ENCODE measurements at places on chromosomes 3 and 15. TPM values are rescaled to one million over a fixed set of nuclear protein-coding genes. Genes with fewer than 3 reads are reported as not detected.

GRCh38 chr3:33184863-33185262 is 33.7 kb downstream of the SUSD5 start:
- no peak for DNase-seq

- DNase-seq: peak; percentile 66
These were observed 1.0 kb downstream of the UBE2E1 start for GRCh38 chr3:23806534-23807423.

DNA sequence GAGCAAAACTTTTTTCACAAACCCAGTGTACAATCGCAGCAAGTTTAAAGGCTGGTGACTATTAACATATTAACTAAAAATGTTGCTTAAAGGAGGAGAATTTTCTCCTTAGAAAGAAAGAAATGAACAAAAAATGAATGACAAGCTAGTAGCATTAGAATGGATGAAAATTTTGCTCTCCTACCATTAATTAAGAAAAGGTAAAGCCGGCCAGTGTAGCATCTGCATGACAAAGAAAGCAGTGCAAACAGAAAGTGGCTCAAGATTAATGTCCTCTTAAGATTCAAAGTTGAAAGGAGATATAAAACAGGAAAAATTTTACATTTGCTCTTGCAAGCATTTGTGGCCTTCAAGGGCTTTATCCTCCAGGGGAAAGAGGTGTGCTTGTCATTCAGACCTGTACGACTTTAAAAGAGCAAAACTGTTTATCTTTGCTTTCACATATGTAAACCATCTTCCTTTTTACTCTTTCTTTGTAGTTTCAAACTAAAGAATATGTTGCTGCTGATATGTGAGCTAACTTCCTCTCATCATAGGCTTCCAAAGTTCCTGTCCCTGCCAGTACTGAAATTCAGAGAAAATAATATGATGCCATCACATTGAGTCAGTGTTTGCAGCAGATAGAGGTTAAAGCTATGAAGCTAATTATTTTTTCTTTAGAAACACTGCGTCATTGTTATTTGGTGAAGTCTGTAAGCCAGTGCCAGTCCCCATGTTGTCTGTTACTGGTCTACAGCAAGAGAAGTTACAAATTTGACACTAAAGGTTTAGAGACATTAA is 439.1 kb upstream of the GRM7 start:
- DNase-seq: no peak

DNA sequence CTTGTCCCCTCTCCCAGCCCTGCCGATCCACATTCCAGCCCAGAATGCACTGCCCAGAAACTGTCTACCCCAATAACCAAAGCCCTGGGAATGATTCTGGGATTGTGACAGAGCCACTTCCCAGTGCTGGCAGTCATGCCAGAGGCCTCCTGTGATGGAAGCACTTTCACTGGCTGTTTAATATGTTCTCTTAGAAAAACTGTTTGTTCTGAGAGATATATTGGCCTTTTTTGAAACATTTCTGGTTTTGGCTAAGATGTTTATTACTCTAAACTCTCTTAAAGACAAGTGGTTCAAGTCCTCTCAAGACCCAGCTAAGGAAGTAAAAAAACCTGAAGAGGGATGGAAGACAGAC is 74.0 kb upstream of the HACD2 start:
- DNase-seq: no peak

- no peak for DNase-seq
These were observed 31.5 kb upstream of the SLC2A2 start for GRCh38 chr3:171058058-171058457.

DNA sequence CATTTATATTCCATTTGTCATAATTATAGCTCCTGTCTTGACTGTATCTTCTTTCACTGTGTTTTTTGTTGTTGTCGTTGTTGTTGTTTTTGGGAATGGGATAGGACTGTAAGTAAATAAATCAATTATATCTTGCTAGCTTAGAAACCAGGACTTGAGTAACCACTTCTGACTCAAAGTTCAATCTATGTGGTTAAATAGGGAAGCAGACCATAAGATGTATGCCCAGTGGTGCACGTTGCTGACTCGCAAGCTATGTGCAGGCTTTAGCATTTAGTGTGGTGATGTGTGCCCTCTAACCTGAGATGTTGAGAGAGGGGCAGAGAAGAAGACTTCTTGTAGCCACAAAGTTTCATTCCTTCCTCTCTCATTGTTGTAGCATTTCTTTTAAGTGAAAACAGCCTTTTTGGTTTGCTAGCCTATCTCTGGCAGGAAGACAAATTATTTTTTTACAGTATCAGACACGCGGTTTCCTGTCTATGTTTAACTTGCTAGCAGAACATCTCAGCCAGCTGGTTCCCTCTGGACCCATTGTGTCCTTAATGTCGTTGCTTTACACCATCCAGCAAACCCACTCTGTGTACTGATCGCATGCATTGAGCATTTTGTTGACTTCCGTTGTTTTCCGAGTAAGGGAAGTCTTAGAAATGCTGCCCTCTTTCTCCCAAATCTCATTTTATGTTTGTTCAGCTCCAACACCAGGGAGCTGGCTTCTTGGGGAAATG is 52.1 kb downstream of the TGFBR2 start:
- DNase-seq: no peak

DNA sequence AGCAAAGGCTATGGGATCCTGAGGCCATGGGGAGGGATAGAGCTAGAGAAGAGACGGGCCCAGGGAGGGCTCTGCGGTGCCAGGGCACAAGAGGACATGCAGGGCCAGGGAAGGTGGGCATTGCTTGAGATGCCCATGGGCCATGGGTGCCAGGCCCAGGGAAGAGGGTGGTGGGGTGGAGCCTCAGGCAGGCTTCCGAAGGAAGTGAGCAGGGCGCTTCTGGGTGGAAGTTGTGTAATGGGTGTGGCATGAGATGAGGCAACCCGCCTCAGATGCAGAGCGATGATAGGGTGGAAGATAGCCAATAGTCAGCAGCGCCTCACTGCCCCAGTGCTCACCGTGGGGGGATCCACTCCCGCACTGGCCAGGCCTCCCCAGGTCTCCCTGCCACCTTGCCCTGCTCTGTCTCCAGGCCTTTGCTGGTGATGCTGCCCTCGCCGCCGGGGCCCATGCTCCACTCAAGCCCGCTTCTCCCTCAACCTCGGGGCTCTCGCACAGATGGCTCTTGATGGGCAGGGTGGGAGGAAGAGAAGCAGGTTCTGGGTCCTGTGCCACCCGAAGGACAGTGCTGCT is 51.4 kb downstream of the DNAJB8 start:
- DNase-seq: no peak

GRCh38 chr15:70512772-70513362 is 250.5 kb downstream of the UACA start:
- no peak for DNase-seq

DNA sequence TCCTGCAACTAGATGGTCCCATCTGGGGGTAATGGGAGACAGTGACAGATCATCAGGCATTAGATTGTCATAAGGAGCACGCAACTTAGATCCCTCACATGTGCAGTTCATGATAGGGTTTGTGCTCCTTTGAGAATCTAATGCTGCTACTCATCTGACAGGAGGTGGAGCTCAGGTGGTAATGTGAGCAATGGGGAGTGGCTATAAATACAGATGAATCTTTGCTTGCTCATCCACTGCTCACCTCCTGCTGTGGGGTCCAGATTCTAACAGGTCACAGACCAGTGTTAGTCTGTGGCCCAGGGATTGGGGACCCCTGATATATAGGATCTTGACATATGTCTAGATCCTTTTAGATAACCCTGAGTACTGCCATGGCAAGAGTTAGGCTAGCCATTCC is 52.7 kb downstream of the RASGRF1 start:
- DNase-seq: no peak

- DNase-seq: no peak
These were observed 303.8 kb upstream of the NECTIN3 start for GRCh38 chr3:110767838-110768237.

- DNase-seq: no peak
These were observed 517 bp downstream of the TMA7 start for GRCh38 chr3:48440590-48440958.

GRCh38 chr15:71800835-71801745 is 9.3 kb upstream of the NR2E3 start:
- DNase-seq: no peak

DNA sequence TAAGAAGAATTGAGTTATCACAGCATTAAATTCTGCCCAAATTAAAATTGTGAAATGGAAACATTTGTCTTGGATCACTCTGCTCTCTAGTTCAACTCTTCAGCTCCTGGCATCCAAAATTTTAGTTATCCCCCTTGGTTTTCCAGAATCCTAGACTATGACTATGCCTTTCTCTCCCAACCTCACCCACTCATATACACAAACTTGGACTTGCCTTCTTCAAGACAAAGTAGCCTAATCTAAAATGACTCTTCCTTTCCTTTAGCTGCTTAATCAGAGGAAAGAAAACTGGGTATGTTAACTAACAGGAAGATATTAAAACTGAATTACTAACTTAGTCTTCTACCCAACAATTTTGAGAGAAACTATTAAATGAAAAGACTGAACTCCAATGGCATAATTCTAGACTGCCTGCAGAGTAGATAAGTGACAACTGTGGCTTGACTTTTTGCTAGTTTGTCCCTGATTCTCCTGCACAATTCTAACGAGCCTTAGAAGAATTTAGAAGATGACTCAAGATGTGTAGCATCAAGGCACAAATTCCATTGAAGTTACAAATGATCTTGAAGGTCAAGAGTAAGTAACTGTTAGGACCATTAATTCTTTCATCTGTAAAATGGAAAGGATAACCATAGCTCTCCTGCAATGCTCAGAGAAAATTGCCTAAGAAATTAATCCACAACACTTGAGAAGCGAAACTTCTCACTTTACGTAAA is 5.2 kb upstream of the GOLIM4 start:
- DNase-seq: no peak

GRCh38 chr3:195770081-195770840 is 41.5 kb downstream of the MUC4 start:
- no peak for DNase-seq

DNA sequence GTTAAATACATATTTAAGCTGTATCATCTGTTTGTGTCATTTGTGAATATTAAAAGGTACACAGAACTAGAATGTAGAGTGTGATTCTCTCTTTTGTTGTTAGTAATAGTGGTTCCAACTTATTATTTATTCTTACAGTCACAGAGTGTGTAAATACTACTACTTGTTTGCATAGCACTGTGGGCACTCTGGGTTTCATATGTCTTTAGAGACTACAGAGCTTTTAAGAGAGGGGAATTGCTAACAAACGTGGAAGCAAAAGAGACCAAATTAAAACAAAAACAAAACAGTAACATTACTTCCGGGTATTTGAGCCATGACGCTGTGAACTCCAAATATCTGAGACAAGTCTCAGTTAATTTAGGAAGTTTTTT is 828.0 kb upstream of the DPPA4 start:
- no peak for DNase-seq

DNA sequence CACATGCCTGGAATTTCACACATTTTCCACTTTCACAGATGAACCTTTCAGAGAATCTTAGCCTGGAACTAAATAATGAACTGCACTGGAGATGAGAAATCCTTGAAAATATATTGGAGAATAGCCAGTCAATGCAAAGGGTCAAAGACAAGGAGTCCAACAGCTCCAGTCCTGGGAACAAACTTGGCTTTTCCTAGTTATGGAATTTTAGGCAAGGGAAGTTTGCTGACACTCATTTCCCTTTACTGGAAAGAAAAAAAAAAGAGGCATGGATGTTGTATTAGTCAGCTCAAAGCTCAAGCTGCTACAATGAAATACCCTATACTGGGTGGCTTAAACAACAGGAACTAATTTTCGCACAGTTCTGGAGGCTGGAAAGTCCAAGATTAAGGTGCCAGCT is 690.8 kb upstream of the ARPP21 start:
- no peak for DNase-seq

DNA sequence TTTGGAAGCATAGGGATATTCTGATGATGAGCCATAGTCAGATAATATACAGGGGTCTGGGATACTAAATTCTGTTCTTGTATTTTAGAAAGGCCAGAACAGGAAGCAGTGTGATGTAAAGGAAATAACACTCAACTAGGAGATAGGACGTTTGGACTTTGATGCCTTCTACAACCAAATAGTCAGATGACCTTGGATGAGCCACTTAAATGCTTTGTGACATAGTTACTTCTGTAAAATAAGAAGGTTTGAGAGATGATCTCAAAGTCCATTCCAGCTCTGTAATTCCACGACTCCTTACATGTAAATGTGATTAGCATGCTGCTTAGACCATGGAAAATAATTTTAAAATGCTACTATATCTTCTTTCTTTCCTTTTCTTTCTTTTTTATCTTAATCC is 29.5 kb upstream of the CCDC54 start:
- no peak for DNase-seq

- no peak for DNase-seq
These were observed 664.7 kb downstream of the IGSF11 start for GRCh38 chr3:118369892-118370491.

- no peak for DNase-seq
These were observed 455.2 kb upstream of the ARPP21 start for GRCh38 chr3:35183927-35184675.

- no peak for DNase-seq
These were observed 67.9 kb upstream of the MITF start for GRCh38 chr3:69671082-69671952.

- no peak for DNase-seq
These were observed 38.1 kb downstream of the NMNAT3 start for GRCh38 chr3:139639662-139640061.

- no peak for DNase-seq
These were observed 40.7 kb downstream of the RAB27A start for GRCh38 chr15:55248895-55249294.

DNA sequence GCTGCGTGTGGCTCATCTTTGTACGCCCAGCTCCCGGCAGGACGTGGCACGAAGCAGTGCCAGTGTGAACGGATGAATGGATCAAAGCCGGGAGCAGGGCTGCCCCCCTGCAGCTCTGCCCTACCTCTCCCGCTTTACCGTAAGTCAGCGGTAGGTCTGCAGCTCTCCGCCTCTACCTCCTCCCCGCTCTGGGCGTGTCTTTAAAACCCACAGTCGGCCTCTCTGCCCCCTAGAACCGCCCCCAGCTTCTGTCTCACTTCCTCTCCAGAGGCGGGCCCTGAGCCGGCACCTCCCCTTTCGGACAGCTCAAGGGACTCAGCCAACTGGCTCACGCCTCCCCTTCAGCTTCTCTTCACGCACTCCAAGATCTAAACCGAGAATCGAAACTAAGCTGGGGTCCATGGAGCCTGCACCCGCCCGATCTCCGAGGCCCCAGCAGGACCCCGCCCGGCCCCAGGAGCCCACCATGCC is at the start of gene PML:
TSS of gene PML (plus strand) at position 304 of the 471 bp plus-strand sequence. CDS start at position 401, 97 bp downstream.
- peak; percentile 97 for DNase-seq

ANKRD63 gene
- not detected for polyA plus RNA-seq

MAP2K1 gene
- polyA plus RNA-seq: 135 TPM

CLDN11 gene
- 1.7 TPM for polyA plus RNA-seq

HACD2 gene
- 7.9 TPM for polyA plus RNA-seq

KNG1 gene
- polyA plus RNA-seq: not detected

IMPG2 gene
- 0.05 TPM for polyA plus RNA-seq

CLSTN2 gene
- polyA plus RNA-seq: 0.89 TPM

All from psoas muscle (tissue), 8 donors.